ENCODE measurements at places on chromosomes 11 and 22. TPM values are rescaled to one million over a fixed set of nuclear protein-coding genes. Genes with fewer than 3 reads are reported as not detected.
A peak's percentile ranks its signal among the peaks of the same experiment; 100 is the strongest.

Gene OR8J3
- polyA plus RNA-seq, result not detected

Gene FOLR2
- polyA plus RNA-seq, result 0.91 TPM

Gene CDK2AP2
- polyA plus RNA-seq, result 114 TPM

Gene LIPT2
- 30.4 TPM for polyA plus RNA-seq

GRCh38 chr11:75632450-75632849 is 36.4 kb downstream of the MAP6 start:
- H3K4me1 ChIP-seq, result no peaks in the 10 kb centered on the region
- H3K4me3 ChIP-seq, result no peak overlapping the region

DNA sequence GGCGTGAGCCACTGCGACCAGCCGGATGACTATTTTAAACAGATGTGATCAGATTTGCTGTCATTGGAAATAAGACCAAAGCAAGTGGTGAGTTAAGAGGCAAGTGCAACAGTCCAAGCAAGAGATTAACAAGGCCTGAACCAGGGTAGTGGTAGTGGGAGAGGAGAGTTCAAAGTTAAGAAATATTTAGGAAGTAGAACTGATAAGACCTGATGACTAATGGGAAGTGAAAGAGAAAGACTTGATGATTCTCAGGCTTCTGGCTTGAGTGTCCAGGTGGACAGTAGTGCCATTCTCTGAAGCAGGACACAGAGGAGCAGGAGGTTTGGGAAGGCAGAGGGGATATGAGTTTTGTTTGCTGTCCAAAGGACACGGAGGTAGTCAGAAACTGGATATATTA is 7.2 kb downstream of the NDUFC2 start:
- peaks cover 13% of the 10 kb centered on the region for H3K36me3 ChIP-seq
- H3K4me1 ChIP-seq, result peaks cover 37% of the 10 kb centered on the region
- no peak for DNase-seq
- no peak overlapping the region for H3K27ac ChIP-seq

GRCh38 chr22:49656291-49656851 is 171.3 kb downstream of the BRD1 start:
- H3K36me3 ChIP-seq, result peaks cover 7% of the 10 kb centered on the region
- no peaks in the 10 kb centered on the region for H3K27me3 ChIP-seq
- no peak overlapping the region for H3K27ac ChIP-seq
- H3K4me1 ChIP-seq, result peaks cover 41% of the 10 kb centered on the region

DNA sequence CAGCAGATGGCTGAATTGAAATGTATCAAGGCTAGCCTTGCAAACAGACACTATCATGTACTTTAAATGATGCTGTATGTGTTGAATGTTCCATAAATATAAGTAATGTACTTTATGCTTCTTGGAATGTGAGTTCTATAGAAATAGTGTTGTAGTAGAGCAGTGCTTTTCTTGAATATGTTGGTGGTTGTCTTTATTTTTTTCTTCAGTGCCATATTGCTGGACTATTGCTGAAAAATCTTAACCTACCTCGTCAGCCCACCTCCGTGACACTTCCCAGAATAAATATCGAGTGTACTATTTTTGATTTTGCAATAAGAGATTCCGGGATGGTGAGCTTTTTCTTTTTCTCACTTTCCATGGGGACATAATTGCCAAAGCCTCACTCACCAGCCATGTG is 153.9 kb downstream of the NAV2 start:
- no peaks in the 10 kb centered on the region for H3K4me1 ChIP-seq
- no peak overlapping the region for H3K4me3 ChIP-seq
- H3K27ac ChIP-seq, result no peak overlapping the region
- H3K36me3 ChIP-seq, result no peaks in the 10 kb centered on the region

DNA sequence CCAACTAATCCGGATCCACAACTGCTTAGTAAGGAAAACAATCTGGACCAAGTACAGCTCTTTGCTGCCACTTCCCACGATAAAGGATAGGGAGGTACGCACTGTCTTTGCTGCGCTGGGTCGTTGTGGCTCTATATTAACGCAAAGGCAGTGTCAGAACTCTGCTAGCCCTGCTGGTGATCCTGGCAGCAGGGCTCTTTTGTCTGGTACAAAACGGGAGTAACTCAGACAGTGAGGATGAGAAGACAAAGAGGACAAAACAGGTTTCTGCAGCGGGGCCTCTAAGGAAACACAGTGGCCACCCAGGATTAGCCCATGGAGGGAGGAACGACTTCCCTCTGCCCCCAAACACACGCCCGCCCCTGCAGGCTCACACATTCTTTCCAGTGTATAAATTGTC is 26.1 kb downstream of the GAL start:
- H3K4me1 ChIP-seq, result no peaks in the 10 kb centered on the region
- no peak overlapping the region for H3K4me3 ChIP-seq
- H3K27ac ChIP-seq, result no peak overlapping the region
- H3K27me3 ChIP-seq, result no peaks in the 10 kb centered on the region
- no peak for DNase-seq
- H3K36me3 ChIP-seq, result no peaks in the 10 kb centered on the region

GRCh38 chr11:32069361-32070058 is 21.4 kb upstream of the RCN1 start:
- H3K36me3 ChIP-seq, result no peaks in the 10 kb centered on the region
- no peak overlapping the region for H3K4me3 ChIP-seq
- H3K27me3 ChIP-seq, result peaks cover 28% of the 10 kb centered on the region

GRCh38 chr11:6927030-6927617 is 898 bp downstream of the ZNF215 start:
- no peak for DNase-seq
- H3K27me3 ChIP-seq, result peaks cover 30% of the 10 kb centered on the region
- no peak overlapping the region for H3K4me3 ChIP-seq
- no peak overlapping the region for H3K27ac ChIP-seq

DNA sequence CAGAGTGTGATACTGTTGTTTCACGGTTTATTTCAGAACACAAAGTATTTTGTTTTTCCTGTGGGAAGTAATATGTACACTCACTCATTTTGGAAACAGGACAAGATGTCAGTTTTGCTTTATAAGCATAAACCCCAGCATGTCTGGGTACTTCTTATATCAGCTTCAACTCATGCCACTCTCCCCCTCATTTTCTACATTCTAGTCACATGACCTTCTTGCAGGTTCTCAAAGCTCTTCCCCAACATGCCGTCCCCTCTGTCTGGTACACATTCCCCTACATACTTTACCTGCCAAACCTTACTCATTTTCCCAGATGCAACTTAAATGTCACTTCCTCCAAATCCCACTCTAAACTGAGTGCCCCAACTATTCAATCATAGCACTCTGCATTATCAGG is 1.6 kb upstream of the CTR9 start:
- peak overlapping the region; percentile 48 for H3K4me3 ChIP-seq
- H3K27me3 ChIP-seq, result no peaks in the 10 kb centered on the region
- peaks cover 10% of the 10 kb centered on the region for H3K4me1 ChIP-seq
- no peak overlapping the region for H3K27ac ChIP-seq
- no peak for DNase-seq

- peaks cover 45% of the 10 kb centered on the region for H3K27me3 ChIP-seq
- H3K27ac ChIP-seq, result no peak overlapping the region
- peaks cover 11% of the 10 kb centered on the region for H3K4me1 ChIP-seq
- no peak overlapping the region for H3K4me3 ChIP-seq
- H3K36me3 ChIP-seq, result no peaks in the 10 kb centered on the region
These were observed 2.9 kb downstream of the SLC16A8 start for GRCh38 chr22:38080850-38081635.

DNA sequence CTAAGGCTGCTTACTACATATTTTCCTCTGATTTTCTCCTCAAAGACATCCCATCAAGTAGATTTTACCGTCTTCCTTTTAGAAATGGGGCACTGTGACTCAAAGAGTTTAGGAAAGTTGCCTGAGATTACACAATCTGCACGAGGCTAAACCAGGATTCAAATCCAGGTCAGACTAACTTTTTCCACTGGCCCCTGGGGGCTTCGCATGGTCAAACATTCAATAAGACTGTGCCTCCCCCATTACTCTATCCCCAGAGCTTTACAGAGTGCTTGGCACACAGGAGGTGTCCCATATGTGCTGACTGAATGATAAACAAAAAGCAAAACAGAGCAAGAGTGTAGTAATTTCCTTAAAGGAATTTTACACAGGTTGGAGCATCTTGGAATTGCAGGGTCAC is 118.1 kb upstream of the TEAD1 start:
- no peak for DNase-seq
- no peak overlapping the region for H3K27ac ChIP-seq
- H3K36me3 ChIP-seq, result no peaks in the 10 kb centered on the region
- H3K4me3 ChIP-seq, result no peak overlapping the region
- H3K4me1 ChIP-seq, result no peaks in the 10 kb centered on the region

GRCh38 chr11:17796154-17796553 is 61.6 kb downstream of the KCNC1 start:
- H3K27me3 ChIP-seq, result no peaks in the 10 kb centered on the region
- no peak for DNase-seq
- H3K4me3 ChIP-seq, result no peak overlapping the region
- peaks cover 14% of the 10 kb centered on the region for H3K36me3 ChIP-seq
- H3K4me1 ChIP-seq, result no peaks in the 10 kb centered on the region
- H3K27ac ChIP-seq, result no peak overlapping the region

GRCh38 chr11:132610216-132610615 is 922.1 kb downstream of the OPCML start:
- H3K36me3 ChIP-seq, result no peaks in the 10 kb centered on the region
- H3K27ac ChIP-seq, result no peak overlapping the region
- no peaks in the 10 kb centered on the region for H3K4me1 ChIP-seq
- H3K4me3 ChIP-seq, result no peak overlapping the region

DNA sequence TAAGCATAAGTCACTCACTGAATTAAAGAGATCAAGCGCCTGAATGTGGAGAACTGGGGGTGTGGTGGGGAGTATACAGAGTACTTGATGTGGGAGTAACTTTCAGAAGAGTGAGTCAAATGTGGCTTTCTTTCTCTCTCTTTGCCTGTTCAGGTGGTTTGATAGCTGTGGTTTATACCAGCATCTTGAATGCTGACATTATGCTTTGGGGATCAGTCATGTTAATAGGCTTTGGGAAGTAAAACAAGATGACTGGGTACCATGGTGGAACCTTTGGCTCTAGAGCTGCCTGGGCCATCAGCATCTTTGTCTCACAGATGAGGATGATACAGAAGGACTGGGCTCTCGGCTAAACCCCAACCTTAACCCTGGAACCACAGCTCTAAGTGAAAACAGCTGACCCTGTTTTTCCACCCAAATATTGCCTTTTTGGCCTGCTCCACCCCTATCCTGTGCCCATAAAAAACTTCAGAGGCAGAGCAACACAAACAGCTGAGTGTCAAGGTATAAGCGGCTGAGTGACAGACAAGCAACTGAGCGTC is 58.2 kb upstream of the GNAZ start:
- H3K27me3 ChIP-seq, result peaks cover 4% of the 10 kb centered on the region
- H3K27ac ChIP-seq, result no peak overlapping the region
- H3K36me3 ChIP-seq, result no peaks in the 10 kb centered on the region
- no peak for DNase-seq
- H3K4me3 ChIP-seq, result no peak overlapping the region

GRCh38 chr11:44058275-44058674 is 7.8 kb upstream of the ACCS start:
- peak overlapping the region; percentile 19 for H3K27ac ChIP-seq
- H3K27me3 ChIP-seq, result peaks cover 6% of the 10 kb centered on the region
- H3K36me3 ChIP-seq, result no peaks in the 10 kb centered on the region
- H3K4me3 ChIP-seq, result no peak overlapping the region
- no peaks in the 10 kb centered on the region for H3K4me1 ChIP-seq

Measured in naive B cell (primary cell).